ENCODE measurements at places on chromosomes 5 and 9. TPM values are rescaled to one million over a fixed set of nuclear protein-coding genes. Genes with fewer than 3 reads are reported as not detected.
A peak's percentile ranks its signal among the peaks of the same experiment; 100 is the strongest.

Gene PDE6A
- total RNA-seq = not detected

Gene ABCA1
- total RNA-seq = 4.7 TPM

DNA sequence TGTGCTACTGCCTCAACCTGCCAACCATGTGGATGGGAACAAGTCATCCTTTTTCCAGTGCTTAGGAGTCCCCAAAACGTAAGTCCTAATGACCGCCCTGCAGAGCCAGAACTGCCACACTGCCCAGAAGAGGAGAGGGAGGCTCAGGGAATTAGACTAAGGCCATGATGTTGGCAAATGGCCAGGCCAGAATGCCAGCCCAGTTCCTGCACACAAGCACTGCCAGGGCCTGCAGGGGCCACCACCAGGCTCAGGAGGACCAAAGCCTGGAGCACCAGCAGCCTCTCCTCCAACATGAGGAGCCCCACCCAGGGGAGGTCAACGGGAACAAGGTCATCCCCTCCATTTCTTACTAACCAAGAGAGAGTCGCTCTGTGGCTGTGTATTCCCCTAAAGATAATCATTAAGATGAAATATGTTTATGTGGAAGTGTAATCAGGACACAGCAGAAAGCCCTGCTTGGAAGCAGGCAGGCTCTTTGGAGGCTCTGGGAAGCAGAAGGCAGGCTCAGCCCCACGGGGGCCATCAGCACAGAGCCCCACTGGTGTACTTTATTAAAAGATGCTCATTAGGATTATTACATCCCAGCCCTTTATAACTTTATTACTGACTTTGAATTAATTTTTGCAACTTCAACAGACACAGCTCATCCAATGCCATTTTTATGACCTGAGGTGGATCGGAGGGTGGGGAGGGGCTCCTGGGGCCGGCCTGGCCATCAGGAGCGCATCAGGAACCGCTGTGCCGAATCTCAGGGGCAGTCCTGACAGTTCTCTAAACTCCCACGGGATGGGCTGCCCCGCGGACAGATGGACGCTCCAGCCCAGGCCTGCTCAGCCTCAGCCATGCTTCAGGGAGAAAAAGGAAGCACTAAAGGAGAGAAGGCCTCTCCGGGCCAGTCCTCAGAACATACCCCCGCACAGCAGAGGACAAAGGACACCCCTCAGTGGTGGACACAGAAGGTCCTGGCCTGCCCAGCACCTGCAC, 127.0 kb downstream of the ADAMTS2 start:
- H3K27ac ChIP-seq = no peak overlapping the region
- H3K4me1 ChIP-seq = no peaks in the 10 kb centered on the region
- H3K36me3 ChIP-seq = no peaks in the 10 kb centered on the region
- no peak overlapping the region for H3K4me3 ChIP-seq
- H3K27me3 ChIP-seq = no peaks in the 10 kb centered on the region
- DNase-seq = no peak

DNA sequence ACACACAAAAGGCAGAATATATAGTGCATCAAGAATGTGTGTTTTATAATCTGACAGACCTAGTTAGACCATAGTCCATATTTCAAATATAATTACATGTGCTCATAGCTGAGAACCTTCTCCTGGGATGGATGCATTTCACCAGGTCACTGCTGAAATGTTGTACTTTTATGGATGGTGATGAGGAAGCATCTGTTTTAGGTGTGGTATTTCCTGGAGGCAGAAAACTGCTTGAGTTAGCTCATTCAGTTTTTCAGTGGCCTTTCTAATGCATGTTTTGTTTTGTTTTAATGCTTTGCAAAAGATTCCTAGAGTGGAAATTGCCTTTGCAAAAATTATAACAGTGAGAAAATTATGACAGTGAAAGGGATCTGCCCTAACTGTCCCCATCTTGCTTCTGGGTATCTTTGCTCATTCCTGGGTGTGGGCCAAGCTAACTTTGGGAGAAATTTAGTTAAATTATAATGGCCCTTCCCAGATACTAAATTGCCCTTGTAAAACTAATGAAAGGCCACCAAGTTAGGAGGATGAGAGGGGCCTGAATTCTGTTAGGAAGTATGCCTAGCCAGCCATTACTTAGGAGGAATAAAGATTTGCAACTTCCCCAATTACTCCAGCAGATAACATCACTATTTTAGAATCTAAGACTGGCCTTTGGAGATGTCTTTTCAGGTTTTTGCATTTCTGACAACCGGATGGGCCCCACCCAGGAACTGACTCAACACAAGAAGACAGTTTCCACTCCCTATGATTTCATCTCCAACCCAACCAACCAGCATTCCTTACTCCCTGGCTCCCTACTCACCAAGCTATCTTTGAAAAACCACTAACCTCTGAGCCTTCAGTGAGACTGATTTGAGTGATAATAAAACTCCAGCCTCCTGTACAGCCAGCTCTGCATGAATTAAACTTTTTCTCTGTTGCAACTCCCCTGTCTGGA, 7.0 kb upstream of the IL12B start:
- H3K4me3 ChIP-seq = no peak overlapping the region
- no peaks in the 10 kb centered on the region for H3K27me3 ChIP-seq
- no peaks in the 10 kb centered on the region for H3K36me3 ChIP-seq
- H3K4me1 ChIP-seq = peaks cover 64% of the 10 kb centered on the region

DNA sequence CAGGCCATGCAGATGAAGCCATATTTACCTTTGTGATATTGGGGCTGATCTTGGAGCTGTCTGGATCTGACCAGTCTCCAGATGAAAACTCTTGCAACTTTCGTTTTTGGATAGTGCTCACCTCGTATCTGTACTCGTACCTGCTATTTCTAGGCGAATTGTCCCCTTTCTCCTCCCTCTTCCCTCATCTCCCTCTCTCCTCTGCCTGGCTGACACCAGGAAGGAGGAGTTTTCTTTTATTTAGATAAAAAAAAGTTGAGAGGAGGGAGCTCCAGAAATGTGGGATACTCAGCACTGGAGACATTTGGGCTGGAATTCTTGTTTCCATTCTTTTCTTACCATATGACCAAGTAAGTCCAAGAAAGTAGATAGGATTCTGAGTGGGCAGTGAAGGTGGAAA, 54.6 kb upstream of the ABL1 start:
- no peaks in the 10 kb centered on the region for H3K27me3 ChIP-seq
- peak overlapping the region; percentile 13 for H3K4me3 ChIP-seq
- H3K36me3 ChIP-seq = no peaks in the 10 kb centered on the region
- peak overlapping the region; percentile 68 for H3K27ac ChIP-seq
- peaks cover 37% of the 10 kb centered on the region for H3K4me1 ChIP-seq
- DNase-seq = no peak

DNA sequence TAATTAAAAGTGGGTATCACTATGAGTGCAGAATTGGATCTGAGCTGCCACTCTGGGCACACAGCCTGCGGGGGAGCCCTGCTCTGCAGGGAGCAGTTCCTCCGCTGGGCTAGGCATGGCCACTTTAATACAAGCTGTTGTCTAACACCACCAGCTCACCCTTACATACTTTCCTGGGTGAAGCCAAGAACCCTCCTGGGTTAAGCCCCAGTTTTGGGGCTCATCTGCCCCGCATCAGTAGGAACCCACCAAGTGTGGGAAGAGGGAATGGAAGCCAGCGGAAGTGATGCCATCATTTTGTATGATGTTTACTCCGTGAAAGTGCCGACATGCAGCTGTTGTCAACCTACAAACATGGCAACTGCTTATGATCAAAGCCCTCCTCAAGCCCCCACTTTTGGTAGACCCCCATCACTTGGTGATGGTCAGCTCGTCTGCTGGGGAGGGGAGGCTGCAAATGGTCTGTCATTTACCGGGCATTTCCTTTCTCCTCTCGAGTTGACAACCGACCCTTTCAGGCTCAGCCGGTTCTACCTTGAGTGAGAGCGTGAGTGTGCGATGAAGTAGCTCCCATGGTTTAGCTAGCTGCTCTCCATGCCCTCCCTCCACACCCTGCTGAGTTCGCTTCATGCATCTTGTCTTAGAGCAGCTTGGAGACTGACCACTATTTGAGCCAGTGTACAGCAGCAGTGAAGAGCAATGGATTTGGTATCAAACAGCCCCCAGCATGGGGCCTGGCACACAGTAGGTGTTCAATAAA, 95.3 kb upstream of the IER5L start:
- H3K27ac ChIP-seq = no peak overlapping the region
- H3K4me3 ChIP-seq = no peak overlapping the region
- H3K36me3 ChIP-seq = no peaks in the 10 kb centered on the region
- no peaks in the 10 kb centered on the region for H3K27me3 ChIP-seq
- DNase-seq = no peak
